Mesendoderm (in vitro differentiated cells): ENCODE measurements at places on chromosomes 12 and 14.

DNA sequence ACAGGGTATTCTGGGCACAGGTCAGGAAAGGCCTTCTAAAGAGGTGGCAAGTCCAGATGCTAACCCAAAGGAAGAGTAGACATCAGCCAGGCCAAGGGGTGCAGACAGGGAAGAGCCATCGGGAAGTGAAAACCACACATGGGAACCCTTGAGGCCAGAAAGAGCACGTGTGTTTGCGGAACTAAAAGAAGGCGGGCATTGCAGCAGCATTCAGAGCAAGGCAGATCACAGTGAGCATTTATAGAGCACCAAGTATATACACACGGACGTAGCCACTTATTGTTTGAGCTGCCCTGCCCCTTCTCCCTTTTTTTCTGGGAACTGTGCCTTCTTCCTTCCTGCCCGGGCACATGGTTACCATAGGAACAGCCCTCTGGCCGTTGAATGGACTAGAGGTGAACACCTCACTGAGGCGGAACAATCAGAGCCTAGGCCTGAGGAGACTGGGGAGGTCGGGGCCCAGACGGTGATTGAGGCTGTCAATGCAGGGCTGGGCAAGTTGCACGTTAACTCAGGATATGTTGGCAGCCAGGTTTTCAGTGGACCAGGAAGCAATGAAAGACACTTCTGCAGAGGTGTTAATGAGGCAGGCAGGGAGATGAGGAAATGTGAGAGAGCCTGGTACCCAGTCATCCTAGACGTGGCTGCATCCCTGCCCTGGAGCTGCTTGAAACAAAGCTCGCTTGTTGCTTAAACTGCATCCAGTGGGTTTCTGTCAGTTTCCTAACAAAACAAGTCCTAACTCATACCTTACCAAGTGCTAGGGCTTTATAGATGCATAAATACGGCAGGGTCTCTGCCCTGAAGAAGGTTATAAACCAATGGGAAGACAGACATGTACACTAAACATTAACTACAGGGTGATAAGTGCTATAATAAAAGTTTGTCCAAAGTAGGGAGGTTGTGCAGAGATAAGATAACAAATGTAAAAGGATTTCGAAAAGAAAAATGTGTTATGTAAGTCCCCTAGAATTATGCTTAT is 34.2 kb downstream of the MOAP1 start:
- DNase-seq: no peak

- DNase-seq: no peak
These were observed 49.8 kb downstream of the ADCK1 start for GRCh38 chr14:77849711-77850110.

GRCh38 chr14:65949711-65950516 is 536.3 kb upstream of the CCDC196 start:
- peak; percentile 20 for DNase-seq

DNA sequence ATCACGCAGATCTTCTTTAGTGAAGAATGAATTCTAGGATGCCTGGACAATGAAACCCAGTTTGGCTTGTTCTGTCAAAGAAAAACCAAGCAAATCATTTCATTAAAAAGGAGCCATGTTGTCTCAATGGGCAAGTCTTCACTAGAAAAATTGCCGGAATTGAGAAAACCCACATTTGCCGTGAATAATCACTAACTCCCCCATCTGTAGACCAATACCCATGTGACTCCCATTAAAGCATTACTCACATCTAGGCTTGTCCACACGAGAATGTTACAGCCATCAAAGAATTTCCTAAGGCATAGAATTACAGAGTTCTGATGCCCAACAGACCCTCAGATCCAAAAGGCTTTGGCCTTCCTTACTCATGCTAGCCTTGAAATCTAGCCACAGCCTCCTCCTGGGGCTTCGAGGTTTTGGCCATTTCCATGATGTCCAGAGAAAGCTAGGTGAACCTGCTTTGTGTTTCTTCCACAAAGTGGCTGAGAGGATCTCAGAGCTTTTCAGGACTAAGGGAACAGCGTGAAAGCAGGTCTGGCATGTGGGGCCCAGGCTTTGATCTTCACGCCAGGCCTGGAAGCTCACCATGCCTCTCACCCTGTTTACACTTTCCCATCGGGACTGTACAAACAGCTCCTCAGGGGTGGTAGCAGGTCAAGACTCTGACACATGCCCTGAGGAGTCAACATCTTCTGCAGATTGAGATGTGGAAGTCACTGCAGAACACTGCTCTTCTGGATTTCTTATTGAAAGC is 12.1 kb downstream of the SLC7A8 start:
- no peak for DNase-seq

GRCh38 chr14:55537782-55538181 is 42.2 kb upstream of the KTN1 start:
- no peak for DNase-seq

DNA sequence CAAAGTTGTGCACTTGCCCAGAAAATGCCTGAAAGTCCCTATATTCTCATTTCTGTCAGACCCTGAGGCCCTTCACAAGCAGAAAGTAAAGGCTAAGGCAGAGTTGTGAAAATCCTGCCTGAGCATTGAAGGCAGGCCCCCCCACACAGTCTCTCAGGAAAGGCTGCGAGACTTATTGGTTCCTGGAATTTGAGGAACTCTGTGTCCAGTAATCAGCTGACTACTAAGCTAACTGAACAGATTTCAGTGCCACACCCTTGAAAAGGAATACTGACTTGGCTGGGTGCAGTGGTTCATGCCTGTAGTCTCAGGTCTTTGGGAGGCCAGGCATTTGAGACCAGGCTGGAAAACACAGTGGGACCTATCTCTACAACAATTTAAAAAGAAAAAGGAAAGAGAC is 21.1 kb upstream of the PPP2R5E start:
- no peak for DNase-seq

DNA sequence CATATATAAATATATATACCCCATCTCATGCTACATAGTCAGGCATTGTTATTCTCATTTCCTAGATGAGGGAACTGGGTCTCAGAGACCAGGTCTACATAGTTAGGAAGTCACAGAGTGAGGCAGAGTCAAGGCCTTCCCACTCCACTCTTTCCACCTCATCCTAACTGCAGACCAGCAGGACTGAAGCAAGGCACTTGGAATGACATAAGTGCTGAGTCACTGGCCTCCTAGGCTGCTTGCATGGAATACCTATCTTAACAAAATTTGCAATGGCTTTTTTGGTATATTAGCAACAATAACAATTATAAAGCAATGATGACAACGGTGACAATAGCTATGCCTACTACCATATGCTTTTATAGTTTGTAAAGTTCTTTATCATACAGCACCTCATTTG is 5.4 kb upstream of the ANO4 start:
- peak; percentile 87 for DNase-seq

GRCh38 chr12:105158876-105159275 is 51.3 kb downstream of the WASHC4 start:
- DNase-seq: no peak

DNA sequence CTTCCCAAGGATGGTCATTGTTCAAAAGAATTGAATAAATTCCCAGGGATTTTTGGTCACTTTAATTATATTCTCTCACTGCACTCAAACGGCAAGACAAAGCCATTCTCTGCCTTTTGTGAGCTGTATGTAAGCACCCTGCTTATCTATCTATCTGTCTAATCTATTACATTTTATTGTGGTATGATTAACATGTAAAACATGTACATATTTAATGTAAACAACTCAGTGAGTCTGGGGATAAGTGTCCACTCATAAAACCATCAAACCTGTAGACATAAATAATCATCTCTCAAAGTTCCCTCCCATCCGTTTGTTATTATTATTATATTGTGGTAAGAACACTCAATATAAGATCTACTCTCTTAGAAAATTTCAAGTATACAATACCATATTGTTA is 167.1 kb downstream of the CAND1 start:
- no peak for DNase-seq

- no peak for DNase-seq
These were observed 30.5 kb upstream of the AP4S1 start for GRCh38 chr14:30994681-30995620.

DNA sequence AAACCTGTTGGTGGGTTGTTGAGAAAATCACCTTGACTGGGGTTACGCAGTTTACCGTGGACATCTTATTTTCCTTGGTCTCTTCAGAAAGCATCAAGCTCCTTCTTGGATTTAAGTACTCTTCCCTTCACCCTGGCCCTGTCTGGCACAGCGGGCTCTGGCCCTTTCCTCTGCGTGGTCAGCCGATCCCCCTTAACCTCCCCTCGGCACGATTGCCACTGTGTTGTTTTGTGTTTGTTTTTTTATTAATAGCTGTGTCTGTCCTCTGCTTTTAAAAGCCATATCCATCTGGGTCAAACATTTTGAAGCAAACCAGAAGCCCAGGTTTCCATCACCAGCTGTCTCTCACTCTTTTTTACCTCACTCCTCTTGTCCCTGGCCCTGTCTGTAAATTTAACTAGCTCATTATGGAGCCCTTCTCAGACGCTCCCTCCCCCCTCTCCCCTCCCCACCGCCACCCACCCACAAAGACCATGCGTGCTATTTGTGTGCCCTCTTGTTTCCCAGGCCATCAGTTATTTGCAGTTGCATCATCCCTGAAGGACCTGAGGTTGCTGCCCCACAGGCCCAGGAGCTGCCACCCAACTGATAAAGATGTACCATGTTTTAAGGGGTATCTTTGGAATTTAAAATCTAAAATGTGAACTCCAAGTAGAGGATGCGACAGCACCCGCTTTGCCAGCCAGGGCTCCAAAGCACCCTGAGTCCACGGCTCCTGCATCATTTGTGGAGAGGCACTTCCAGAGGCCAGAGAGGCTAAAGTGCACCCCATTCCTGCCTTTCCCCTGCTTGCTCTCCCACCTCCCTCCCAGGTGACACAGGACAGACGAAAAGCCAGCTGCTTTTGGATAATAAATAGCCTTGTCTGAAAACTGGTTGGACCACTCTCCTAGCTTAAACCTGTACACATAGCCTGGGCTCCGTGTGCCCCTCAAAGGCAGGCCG is 3.9 kb downstream of the BCL11B start:
- peak; percentile 63 for DNase-seq

DNA sequence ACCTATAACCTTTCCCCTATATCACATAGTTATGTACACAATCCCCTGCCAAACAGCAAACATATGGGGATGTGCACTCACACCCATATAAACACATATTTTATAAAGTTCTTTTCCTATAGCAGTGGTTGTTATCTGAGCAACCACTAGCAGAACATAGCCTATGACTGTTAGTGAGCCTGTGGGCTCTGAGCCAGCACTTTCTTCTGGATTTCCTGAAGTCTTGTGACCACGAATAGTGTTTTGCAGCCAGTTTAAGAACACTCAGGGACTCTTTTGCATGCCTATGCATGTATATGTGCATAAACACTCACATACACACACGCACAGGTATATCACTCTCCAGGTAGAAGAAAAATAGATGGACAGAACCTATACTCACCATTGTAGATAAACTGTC is 17.1 kb downstream of the TESPA1 start:
- DNase-seq: no peak

DNA sequence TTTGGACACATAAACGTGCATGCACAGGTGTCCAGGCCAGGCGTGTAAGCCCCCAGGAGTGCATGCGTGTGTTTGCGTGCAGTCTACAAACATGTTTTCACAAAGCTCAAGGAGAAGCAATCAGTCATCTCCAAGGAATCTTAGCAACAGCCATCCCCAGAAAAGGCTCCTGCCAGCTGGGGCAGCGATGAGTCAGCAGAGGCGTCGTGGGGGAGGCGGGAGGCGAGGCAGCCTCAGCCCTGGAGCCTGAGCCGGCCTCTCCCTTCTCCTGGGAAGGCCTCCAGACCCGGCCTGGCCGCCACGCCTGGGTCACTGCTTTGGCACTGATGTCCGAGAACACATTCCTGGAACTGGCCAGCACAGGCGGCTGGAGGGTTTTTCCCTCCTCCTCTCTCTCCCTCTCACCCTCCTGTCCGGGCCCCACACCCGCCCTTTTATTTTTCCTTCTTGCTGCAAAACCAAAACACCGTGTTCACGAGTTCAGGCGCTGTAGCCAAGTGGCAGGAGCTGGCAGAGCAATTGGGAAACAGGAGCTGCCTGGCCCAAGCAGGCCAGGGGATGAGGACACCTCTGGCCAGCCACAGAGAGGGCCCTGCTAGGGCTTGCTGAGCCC is 92.7 kb downstream of the LRRC74A start:
- DNase-seq: peak; percentile 94

DNA sequence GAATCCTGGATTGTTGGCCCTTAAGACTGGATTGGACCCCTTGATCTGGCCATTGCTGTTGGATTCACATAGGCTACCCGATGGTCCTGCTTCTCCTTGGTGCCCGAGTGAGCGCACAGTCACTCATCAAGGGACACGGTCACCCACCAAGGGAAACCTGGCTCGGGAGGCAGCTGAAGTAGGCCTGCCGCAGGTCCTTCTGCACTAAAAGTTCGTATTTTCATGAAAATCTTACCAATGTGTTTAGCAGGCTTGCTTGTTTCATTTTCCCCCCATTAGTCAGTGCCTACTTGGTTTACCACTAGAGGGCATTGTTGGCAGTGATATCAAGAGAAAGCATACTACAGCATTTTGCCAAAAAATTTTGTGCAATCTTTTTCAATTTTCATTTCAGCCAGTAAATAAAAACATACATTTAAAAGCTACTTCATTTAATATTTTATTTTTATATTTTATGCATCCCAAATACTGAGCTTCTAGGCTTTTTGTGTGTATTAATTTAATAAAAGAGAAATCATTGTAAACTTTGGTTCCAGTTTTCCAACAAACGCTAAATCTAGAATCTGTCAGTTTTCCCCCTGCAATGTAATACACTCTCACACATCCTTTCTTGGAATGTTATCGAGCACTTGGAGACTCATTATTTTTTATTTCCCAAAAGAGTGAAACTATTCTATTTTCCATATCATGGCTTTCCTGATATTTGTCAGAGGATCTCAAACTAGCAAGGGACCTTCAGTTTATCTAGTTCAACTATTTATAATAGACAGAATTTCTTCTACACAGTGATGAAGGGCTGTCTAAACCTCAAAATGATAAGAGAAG is 116.7 kb downstream of the LMNTD1 start:
- peak; percentile 75 for DNase-seq

GRCh38 chr14:103932791-103933490 is 4.7 kb downstream of the TDRD9 start:
- DNase-seq: no peak

- peak; percentile 30 for DNase-seq
These were observed 52.4 kb downstream of the PAPLN start for GRCh38 chr14:73289729-73290128.

DNA sequence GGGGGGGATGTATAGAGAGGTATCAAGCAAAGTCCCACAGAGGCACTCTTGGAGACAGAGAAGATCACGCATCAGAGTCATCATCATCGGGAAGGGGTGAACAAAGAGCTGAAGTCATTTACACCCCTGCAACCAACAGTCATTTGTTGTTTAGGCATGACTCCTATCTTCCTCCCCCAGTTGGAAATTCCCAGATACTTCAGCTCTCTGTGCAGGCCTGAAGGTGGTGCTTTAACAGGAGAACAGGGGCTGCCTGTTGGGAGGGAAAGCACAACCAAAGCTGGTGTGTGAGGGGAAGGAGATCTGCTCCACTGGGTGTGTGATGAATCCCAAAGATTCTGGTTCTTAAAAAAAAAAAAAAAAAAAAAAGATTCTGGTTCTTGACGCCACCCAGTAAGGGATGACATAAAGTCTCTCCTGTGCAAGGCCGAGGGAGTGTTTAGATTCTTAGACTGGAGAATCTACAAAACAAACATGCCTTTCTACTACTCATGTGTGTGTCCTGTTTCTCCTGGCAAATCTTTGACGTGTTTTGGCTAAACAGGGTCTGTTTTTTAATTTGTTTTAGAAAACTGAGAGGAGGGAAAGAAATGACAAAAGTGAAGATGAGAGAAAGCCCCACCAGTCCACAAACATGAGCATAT is 121.0 kb upstream of the ARHGAP5 start:
- no peak for DNase-seq
